WERI-Rb-1 (cell line): ENCODE measurements at places on chromosomes 11 and 22.

DNA sequence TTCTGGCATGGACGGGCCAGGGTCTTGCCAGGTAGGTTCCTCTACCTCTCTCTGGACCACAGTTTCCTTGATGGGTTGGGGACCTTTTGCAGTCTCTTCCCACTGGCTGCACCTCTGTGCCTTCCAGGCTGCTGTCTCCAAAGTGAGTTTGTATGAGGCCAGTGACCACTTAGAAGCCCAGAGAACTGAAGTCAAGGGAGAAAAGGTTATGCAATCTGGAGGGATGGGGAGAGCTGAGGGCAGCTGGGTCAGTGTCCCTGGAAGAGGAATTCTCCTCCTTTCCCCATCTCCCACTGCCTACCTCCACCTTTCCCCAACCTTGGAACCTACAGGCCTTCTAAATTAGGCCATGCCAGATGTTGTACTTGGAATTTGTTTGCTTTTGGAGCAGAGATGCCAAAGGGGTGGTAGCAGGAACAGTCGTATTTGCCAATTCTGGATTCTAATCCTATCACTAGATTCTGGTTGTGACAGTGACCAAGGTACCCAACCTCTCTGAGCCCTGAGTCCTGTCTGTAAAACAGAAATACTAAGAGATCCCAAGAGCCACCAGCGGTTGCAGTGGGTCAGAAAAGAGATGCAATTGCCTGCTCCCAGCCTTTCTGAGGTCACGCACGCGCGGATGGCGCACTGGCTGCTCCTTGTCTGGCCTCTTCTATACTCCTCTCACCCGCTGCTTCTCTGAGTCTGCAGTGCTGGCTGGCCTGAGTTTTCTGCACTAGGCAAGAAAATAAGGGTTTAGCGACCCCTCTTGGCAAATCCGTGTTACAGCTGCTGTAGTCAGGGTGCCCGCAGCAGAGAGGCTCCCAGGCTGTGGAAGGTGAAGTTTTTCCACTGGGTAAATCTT lies 10.7 kb upstream of the ACCSL start:
- peak; percentile 84 for DNase-seq

DNA sequence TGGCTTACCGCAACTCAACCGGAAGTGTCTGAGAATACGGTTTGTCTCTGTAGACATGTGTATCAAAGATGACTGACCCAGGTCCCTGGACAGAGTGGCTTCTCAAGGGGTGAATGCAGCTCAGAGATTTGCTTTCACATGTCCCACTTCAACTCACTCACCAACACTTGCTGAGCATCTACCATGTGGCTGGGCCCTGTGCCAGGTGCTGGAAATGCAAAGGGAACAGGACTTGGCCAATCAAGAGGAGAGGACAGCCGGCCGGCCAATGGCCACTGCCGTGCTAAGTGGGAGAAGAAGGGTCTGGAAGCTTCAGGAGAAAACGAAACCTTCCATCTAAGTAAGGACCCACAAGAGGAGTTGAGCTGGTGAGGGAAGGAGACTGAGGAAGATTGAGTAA lies 151.3 kb downstream of the CEP164 start:
- DNase-seq, result no peak

- no peak for DNase-seq
These were observed 3.2 kb upstream of the PIWIL4 start for GRCh38 chr11:94563848-94564467.

DNA sequence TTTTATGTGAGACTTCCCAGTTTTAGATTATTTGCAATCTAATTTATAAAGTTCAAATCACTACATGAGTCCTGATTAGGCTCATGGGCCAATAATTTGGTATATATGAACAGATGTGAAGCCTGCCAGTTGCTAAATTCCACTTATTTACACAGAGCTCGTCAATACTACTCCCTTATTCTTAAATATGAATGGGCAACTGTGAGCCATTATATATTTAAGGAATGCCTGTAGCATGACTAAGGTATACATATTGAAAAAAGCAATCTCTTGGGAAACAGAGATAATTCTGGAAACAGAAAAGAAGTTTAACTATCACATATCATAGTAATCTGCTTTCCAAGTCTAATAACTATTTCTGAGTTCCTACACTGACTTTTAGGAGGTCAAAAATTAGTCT lies 27.0 kb downstream of the RBMXL2 start:
- no peak for DNase-seq

- DNase-seq, result no peak
These were observed 42.1 kb downstream of the NCAPD3 start for GRCh38 chr11:134181707-134182106.

DNA sequence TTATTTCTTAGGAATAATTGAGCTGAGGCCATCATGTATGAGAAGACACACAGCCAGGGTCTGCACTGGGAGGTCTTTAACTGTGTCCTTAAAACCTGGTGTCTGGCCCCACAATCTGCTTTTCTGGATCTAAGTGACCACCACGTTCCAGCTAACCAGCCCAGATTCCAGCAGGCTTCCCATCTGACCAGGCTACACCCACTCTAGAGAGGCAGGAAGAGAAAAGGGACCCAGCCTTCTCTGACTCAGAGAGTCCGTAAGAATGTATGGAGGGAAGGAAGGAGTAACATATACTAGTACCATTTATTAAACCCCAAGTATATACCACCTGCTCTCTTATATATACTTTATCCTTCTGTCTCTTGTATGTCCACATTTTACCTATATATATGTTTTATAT lies 80.1 kb downstream of the LDLRAD3 start:
- DNase-seq, result no peak

DNA sequence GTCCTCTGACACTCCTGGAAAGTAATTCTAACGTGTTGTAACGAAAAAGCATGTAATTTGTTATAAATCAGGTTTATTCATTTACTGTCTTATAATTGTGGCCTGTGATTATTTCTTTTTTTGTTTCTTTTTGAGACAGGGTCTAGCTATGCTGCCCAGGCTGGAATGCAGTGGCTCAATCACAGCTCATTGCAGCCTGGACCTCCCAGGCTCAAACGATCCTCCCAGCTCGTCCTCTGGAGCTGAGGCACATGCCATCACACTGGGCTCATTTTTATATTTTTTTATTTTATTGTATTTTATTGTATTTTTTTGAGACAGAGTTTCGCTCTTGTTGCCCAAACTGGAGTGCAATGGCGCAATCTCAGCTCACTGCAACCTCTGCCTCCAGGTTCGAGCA lies 15.9 kb downstream of the DENND5A start:
- DNase-seq, result no peak

DNA sequence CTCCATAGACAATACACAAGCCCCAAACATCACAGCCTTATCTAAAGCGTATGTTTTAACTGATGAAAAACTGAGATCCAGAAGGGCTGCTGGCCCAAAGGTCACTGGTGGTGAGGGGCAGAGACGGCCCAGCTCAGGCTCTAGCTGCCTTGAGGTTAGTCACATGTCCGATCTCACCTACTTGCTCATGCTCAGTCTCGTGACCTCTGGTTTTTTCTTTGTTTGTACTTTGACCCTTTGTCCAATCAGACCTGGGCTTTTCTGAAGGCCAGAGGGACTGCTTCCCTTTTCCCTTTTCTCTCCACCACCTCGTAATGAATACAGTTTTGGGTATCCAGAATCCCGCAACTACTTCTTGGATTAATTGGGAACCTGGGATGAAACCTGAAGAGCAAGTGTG lies 28.6 kb downstream of the MMP20 start:
- DNase-seq, result no peak

DNA sequence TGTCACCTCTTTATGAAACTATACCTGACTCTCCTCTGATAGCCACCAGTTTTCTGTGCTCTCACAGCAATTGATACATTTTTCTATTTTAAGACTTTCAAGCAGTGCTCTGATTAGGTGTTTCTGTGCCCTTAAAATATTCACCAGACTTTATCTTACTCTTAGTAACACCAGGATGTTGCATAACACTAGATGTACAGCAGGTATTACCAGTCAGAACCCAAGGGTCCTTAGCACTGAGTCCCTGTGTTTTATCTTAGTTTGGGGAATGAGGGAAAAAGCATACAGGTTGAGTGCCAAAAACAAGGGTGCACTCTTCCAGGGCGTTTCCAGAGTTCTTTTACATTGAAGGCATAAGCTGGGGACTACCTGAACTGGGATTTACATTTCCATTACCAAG lies 51.4 kb downstream of the COPB1 start:
- DNase-seq, result no peak

- no peak for DNase-seq
These were observed 66.8 kb downstream of the ZC3H12C start for GRCh38 chr11:110160016-110160415.

DNA sequence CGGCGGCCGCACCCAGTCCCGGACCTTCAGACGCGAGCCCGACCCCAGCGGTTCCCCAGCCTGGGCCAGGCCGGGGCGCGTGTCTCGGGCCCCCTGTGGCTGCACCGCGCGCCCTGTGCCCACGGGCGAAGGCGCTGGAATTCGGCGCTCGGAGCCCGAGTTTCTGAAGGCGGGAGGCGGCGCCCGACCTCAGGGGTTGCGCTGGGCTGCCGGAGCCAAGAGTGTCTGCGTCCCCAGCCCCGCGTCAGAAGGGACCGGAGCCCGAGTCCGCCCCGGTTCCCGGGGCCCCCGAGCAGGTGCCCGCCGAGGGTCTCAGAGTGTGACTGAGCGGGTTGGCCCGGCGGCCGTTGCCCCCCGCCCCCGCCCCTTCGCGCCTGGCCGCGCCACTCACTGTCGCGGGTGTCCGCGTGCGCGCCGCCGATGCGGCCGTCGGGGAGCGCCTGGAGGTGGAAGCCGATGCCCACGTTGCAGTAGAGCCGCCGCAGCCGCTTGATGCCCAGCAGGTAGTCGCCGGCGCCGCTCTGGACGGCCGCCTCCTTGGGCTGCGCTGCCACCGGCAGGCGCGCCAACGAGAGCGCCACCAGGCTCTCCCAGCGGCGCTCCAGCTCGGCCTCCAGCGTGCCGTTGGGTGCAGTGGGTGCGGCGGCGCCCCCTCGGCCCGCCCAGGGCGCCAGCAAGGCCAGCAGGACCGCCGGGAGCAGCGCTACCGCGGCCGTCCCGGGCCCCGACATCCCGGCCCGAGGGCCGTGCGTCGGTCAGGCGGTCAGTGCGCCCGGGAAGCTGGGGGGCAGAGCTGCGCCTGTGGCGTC lies 583 bp downstream of the FGF4 start:
- no peak for DNase-seq

DNA sequence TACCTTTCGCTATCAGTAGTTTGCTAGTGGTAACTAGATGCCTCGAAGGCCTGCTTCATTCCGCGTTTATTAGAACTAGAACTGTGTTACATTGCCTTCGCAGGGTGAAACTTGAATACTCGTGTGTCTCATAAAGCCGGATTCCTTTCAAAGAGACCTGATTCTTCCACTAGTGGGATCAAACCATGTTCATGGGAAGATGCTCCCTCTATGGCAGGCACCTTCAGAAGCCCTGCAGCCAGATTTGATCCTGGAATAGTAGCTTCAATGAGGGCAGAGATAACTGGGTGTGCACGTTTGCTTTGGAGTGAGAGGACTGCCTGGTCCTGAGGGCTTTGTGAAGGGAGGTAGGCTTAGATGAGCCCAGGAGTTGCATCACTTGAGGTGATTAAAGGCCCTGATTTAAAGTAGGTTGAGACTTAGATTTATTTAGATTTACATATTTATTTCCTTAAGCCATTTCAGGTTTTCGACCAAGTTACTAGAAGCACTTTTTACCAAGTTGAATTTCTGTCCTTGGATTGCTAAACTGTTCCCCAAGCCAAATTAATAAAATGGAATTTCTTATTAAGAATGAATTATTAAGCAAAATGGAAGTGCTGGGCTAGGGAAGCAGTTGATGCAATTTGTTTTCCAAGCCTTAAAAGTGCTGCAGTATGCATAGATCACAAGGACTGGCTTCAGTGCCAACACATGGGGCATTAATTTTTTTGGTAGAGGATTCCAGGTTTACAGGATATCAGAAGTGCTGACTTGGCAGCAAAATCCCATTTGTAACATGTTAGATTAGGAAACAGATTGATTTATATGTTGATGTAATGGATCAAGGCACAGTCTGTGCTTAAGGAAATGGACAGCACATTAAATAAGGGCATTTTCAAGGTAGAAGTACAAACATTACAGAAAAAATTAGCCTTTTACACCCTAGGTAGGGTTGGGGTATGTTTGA lies 32.9 kb downstream of the APLP2 start:
- DNase-seq, result no peak

DNA sequence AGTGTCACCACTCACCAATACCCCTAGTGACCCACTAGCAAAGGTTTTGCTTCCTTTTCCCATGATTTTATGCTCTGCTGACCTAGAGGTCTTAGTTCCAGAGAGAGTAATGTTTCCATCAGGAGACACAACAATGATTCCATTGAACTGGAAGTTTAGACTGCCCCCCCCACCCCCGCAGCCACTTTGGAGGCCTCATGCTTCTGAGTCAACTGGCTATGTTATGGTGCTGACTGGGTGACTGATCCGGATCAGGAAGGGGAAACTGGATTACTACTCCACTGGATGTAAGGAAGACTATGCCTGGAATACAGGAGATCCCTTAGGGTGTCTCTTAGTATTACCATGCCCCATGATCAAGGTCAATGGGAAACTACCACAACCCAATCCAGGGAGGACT lies 633.6 kb downstream of the OPCML start:
- DNase-seq, result no peak

GRCh38 chr11:123682696-123683410 lies 28.4 kb upstream of the SCN3B start:
- no peak for DNase-seq

- no peak for DNase-seq
These were observed 72.7 kb downstream of the SLC1A2 start for GRCh38 chr11:35346472-35347156.

GRCh38 chr11:64225608-64226506 lies at the start of the genes NUDT22 and TRPT1:
TSS of gene NUDT22 (plus strand) at chr11:64226274. CDS start at chr11:64226653, 379 bp downstream.
TSS of gene TRPT1 (minus strand) at chr11:64226186. CDS start at chr11:64225860, 326 bp downstream.
- peak; percentile 91 for DNase-seq

GRCh38 chr22:36022162-36022561 lies 6.5 kb downstream of the RBFOX2 start:
- DNase-seq, result no peak

- no peak for DNase-seq
These were observed 576.5 kb upstream of the B3GAT1 start for GRCh38 chr11:134988495-134988894.

GRCh38 chr11:60783141-60783484 lies 2.0 kb upstream of the MS4A10 start:
- DNase-seq, result no peak

- DNase-seq, result no peak
These were observed 378.4 kb downstream of the DDX10 start for GRCh38 chr11:109043315-109043714.

DNA sequence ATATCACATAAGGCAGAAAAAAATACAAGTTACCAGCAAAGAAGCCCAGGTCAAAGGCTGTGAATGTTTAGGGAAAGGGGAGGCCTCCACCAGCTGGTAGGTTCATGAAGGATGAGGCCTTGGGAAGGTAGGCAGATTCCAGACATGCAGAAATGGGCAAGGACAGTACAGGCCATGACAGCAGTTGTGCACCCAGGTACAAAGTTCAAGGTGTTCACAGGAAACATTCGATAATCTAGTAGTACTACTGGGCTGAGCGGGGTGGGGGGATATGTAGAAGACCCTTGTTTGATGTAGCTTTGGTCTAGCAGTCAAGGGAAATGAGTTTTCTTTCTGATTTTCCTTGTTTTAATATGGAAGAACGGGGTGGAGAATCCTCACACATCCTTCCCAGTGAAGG lies 152.8 kb upstream of the RASSF10 start:
- DNase-seq, result no peak

- peak; percentile 87 for DNase-seq
These were observed 11.7 kb upstream of the PATL1 start for GRCh38 chr11:59680287-59681154.
